ENCODE measurements at places on chromosomes 4 and X.

- no peak for DNase-seq
These were observed 34.8 kb downstream of the IGFBP7 start for GRCh38 chr4:57075367-57075766.

- no peak for DNase-seq
These were observed 103.0 kb downstream of the SNCA start for GRCh38 chr4:89733946-89734345.

GRCh38 chr4:44928785-44929184 is 202.4 kb upstream of the GNPDA2 start:
- DNase-seq = no peak

GRCh38 chr4:154329268-154329868 is 162.2 kb downstream of the DCHS2 start:
- DNase-seq = no peak

DNA sequence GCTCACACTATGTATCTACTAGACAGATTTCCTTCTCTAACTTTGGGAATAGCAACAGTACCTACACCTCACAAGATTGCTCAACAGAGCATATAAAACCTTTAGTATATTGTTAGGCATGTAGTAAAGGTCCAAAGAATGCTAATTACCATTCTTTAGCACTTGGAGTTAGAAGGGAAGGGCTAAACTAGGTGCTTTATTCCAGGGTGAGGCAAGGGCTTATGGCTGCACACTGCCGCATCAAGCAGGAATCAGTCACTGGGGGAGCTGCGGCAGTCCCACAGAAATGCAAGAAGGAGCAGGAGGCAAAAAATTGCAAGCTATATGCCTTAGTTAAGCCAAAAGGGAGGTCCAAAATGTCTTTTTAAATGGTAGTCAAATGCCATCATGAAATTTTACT is 162.7 kb downstream of the PPP3CA start:
- DNase-seq = no peak

DNA sequence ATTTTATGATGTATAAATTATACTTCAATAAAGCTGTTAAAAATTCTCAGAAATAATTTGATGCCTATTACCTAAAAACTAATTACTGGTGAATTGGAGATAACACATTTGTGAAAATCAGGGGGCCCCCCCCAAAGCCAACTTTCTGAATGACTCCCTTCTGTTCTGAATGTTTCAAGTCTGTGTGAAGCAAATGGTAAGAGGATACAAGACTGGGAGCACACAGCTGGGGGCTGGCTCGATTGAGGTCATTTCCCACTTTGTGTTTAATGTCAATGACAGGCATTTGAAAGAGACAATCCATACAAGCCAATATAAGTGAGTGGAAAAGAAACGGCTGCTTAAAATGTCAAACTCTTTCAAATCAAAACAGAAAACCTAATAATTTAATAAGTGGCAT is 155.8 kb downstream of the SH2D1A start:
- DNase-seq = no peak

DNA sequence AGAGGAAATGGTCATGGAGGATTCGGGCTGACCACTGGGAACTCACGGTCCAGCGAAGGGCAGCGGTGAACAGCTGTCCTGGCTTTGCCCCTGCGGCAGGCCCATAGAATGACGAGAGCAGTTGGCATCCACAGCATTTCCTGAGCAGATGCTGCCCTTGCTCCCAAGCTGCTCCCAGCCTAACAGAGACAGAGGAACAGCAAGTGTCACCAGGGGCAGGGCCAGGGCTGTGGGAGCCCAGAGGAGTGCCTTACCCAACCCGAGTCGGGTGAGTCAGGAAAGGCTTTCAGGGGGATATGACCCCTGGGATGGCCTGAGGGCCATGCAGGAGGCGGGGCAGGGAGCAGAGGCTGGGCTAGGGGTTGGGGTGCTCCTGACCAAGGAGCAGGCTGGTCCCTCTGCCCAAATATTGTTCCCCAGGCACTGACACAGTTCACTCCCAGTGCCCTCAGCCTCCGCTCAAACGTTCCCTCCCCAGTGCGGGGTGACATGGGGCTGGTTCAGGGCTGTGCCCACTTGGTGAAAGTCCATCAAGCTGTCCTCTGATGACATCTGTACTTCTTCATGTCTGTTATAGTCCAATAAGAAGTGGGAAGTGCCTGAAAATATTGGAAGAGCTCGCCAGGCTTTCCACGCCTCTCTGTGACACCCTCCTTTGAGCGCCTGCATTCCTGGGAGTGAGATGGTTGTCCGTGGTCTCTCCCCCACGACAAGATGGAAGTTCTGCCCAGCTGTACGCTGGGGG is 64.7 kb upstream of the GPR78 start:
- DNase-seq = no peak

- DNase-seq = no peak
These were observed 38.3 kb upstream of the STAG2 start for GRCh38 chrX:123923211-123923610.

DNA sequence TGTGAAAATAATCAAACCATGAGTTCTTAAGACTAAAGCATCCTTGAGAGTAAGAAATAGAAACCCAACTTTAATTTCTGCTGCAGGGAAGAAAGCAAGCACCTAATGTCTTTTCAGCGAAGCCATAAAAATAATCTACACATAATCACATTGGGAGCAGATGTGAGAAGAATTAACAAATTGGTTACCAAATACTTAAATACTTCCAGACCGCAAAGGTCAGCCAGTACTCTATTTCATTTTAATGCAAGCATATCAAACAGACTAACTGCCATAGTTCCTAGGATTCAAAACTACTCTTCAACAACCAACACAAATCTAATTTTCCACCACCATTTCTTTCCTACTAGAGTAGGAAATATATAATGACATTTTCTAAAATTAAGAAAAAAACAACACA is 144.8 kb upstream of the SLIT2 start:
- DNase-seq = no peak

DNA sequence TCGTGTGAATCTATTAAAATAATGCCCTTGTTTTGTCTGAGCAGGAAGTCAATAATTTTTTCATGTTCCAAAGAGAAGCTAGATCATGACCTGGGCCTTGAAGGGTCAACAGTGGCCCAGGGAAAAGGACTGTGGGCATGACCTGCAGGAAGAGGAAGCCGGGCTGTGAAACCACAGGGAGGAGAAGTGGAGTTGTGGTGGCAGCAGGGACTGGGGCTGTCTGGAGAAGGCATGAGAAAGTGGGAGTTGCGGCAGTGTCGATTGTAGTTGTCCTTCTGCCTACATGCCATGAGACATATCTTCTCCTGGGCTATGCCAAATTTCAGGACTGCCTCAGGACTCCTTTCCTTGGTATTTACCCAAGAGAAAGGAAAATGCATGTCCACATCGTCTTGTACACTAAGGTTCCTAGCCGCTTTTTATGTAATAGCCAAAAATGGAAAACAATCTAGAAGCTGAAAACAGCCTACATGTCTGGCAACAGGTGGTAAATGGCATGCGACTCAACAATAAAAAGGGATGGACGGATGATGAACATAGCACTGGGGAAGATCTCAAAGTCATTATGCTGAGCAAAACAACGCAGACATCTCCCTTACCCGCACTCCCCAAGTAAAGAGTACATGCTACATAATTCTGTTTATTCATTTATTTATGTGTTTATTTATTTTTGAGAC is 13.6 kb upstream of the PTTG2 start:
- no peak for DNase-seq

DNA sequence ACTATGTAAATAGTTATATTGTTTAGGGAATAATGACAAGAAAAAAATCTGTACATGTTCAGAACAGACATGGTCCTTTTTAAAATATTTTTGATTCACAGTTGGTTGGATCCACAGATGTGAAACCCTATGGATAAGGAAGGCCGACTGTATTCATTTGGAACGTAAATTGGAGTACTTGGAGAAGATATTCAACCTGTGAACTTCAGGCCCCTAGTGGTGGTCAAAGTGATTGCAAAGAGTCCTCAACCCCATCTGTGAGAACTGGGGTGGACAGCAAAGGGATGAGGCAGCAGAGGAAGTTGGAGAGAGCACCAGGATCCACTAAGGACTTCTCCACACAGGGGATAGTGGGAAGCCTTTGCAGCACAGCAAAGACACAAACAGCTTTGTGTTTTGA is 6.2 kb upstream of the CXCL13 start:
- no peak for DNase-seq

DNA sequence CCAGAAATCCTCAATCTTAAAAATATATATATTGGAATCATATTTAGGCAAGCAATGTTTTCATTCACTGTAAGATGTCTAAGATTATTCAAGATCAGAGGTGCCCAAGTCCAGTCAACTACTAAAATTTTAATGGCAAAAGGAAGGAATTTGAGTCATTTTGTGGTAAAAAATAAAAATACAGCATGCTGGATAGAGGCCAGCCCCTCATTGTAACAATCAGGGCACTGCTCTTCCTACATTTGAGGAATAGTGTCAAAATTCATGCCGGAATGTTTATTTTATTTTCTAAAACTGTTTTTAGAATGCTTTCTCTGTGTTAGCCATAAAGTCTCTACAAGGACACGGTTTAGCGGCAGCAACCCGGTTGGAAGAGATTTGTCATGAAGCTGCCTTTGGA is 49.9 kb upstream of the SRD5A3 start:
- DNase-seq = no peak

DNA sequence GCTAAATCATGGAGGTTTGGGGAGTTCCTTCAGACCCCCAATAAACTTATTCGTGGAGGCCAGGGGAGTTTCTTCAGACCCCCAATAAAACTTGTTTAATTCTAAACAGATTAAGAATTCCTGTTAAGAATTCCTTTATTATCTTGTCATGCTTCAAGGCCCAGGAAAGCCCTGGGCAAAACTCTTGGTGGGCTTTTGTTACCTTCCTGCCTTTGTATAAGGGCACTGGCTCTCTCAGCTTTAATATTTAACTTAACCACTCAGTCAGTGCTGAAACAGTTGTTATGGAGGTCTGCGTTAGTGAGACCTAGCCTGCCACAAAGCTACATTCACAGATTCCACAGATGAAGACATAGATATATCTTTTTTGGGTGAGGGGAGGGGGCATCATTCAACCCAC is 29.0 kb upstream of the LGI2 start:
- DNase-seq = no peak

DNA sequence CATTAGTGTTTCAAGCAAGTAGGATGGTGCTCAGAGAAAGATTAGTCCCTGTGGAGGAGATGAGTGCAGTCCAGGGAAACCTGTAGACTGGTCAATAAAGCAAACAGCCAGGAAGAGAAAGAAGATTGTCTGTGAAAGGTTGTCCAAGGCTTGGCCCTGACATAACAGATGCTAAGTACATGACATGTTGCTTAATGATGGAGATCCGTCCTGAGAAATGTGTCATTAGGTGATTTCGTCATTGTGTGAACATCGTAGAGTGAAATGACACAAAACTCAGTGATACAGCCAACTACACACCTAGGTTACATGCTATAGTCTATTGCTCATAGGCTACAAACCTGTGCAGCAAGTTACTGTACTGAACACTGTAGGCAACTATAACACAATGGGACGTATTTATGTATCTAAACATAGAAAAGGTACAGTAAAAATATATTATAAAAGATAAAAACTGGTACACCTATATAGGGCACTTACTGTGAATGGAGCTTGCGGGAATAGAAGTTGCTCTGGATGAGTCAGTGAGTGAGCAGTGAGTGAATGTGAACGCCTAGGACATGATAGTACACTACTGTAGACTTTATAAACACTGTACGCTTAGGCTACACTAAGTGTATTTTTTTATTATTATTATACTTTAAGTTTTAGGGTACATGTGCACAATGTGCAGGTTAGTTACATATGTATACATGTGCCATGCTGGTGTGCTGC is 9.0 kb upstream of the PRSS48 start:
- DNase-seq = no peak

GRCh38 chr4:54333657-54334056 is 104.6 kb downstream of the PDGFRA start:
- DNase-seq = no peak

DNA sequence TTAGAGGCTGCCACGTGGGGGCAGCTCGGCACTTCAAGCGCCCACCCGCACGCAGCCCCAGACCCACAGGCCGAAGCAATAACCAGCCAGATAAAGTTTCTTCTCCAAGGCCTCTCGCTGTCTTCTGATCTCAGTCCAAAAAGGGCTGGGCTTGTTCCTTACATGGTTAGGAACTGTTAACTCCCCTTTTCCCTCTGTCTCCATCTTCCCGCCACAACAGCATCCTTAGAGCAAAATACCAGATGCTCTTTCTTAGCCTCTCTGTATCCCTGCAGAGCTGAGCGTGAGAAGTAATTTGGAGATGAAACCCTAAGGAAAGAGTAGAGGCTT is 23.4 kb upstream of the KIAA1210 start:
- no peak for DNase-seq

DNA sequence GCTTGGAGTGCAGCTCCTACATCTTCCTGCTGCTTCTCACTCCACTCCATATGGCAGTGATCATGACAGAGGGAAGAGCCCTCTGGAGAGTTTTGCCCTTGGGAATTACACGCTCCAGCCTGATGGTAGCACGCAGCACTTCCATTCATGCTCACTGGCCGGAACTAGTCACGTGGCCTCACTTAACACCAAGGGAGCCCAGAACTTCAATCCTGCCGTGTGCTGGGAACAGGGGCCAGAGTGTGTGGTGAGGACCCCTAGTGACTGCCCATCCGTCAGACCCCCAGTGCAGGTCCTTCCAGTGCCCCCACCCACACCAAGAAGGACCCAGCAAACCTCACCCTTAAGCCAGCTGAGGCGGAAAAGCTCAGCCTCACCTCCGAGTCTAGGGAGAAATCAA is 230.7 kb downstream of the EVC2 start:
- no peak for DNase-seq

DNA sequence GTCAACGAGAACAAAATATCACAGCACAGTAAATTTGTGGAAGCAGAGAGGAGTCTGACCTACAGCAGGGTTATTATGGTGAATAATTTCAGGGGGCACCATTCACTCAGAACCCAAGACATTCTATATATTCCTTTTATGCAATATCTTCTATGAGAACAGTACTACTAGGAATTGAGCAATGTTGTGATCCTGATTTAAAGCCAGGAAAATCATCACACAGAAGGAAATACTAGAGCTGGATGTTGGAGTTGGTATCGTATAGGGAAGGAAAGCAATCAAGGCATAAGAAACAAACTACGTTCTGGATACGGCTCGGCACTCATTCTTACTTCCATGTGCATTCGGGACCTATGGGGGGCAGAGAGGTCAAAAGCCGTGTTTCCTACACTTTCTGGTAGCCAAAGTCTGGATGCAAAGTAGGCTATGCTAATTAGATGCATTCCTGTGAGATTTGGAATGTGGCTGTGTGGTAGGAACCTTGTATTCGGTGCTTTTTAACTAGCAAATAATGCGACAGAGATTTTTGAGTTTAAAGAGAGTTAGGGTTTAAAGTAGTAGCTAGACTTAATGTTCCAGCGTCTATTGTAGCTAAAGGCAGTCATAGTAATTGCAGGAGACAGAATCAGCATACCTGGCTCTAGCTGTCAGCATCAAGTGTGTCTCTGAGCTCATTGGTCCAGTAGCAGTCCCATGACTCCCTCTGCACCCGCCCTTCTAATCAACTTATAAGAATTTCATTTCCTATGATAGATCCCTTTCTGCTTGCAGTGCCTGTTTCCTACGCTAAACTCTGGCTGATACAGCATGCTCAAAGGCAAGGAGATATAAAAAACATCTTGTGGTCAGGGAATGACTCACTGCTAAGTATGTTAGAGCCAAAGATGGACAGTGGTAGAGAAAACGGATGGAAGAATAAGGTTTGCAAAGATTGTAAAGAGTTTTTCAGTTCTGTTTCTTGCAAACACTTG is 43.3 kb upstream of the PDGFC start:
- DNase-seq = no peak

- no peak for DNase-seq
These were observed 108.0 kb upstream of the ZNF518B start for GRCh38 chr4:10565166-10565780.

Measured in activated CD4-positive, alpha-beta T cell treated with anti-CD3 and anti-CD28 coated beads, Interleukin-2, amount 10 ng/mL, durations not matched to agents 7 days and 5 days (primary cell).